ENCODE measurements at places on chromosomes 2 and 18.

DNA sequence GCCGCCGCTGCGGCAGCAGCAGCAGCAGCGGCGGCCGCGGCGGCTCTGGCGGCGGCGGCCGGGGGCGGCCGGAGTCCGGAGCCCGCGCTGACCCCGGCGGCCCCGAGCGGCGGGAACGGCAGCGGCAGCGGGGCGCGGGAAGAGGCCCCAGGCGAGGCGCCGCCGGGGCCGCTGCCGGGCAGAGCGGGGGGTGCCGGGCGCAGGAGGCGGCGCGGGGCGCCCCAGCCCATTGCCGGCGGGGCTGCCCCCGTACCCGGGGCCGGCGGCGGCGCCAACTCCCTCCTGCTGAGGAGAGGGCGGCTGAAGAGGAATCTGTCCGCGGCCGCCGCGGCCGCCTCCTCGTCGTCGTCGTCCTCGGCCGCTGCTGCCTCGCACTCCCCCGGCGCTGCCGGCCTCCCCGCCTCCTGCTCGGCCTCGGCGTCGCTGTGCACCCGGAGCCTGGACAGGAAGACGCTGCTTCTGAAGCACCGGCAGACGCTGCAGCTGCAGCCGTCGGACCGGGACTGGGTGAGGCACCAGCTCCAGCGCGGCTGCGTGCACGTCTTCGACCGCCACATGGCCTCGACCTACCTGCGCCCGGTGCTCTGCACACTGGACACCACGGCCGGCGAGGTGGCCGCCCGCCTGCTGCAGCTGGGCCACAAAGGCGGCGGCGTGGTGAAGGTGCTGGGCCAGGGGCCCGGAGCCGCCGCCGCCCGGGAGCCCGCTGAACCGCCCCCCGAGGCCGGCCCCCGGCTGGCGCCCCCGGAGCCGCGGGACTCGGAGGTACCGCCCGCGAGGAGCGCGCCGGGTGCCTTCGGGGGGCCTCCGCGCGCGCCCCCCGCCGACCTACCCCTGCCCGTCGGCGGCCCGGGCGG, 646 bp downstream of the PHLPP1 start:
- peak; percentile 22 for DNase-seq

- no peak for DNase-seq
Observed at GRCh38 chr2:46336283-46336959, 39.2 kb downstream of the EPAS1 start.

DNA sequence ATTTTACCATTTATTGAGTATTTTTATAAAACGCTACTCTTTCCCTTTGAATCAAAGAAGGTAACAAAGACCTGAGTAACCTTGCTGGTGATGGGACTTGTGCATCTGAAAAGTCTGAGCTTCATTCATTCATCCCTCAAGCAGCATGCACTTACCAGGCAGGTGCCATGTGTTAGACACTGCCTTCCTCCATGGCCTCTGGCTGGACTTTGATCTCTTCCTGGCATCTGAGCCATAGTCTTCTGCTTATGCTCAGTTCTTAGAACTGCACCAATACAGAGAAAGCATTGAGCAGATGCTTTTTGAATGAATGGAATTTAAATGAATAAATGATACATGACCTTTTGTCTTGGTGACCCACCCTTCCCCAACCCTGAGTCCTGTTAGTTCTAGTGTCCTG, 251.4 kb upstream of the COPS8 start:
- no peak for DNase-seq

DNA sequence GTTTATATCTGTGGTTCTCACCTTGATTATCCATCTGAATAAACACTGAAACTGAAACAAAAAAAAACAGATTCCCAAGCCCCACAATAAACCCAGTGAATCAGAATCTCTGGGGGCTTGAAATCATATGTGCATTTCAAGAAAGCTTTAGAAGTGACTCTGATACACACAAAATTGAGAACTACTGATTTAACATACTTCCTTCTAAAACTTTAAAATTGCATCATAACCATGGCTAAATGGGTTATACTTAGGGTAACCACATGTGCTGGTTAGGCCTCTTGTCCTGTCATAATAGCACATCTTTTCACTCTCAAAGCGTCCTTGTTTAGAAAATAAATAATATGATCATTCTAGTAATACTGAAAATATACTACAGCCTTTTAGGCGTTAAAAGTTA, 100.9 kb downstream of the ATAD2B start:
- no peak for DNase-seq

- no peak for DNase-seq
Observed at GRCh38 chr18:24875777-24876176, 415.3 kb downstream of the HRH4 start.

DNA sequence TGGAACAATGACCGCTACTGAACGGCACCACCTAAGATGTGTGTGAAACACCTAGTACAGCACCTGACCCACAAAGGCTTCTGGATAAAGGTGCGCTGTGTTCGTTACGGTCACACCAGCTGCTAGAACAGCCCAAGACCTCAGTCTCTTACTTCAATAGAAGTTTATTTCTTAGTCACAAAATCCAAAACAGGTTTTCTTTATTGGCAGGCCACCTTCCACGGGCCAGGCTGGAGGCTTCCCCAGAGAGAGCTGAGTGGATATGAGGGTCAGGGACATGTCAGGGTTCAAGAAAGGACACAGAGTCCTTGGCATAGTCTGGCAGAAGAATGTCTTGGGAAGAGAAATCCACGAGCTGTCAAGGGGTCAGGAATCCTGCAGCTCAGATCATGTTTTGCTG, 92.2 kb downstream of the COL6A3 start:
- DNase-seq: no peak

GRCh38 chr2:138234265-138234664, 267.3 kb upstream of the SPOPL start:
- DNase-seq: no peak

DNA sequence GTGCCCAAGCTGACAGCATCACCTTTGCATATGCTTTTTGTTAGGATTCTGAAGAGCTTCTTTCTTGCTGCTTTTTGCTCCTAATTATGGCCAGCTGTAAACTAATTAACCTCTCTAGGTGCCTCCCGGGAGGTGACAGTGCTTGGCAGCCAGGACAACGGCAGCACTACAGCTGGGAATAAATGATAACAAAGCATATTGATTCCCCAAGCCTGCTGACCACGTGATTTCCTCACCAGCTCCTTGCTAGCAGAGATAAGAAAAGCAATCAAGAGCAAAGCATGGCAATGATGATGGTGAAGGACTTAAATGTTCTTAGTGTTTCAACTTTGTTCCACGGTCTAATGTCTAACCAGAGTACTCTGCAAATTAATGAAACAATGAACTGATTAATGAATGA, 1074.4 kb upstream of the GYPC start:
- no peak for DNase-seq

GRCh38 chr2:221402072-221402471, 170.0 kb downstream of the EPHA4 start:
- DNase-seq: no peak

DNA sequence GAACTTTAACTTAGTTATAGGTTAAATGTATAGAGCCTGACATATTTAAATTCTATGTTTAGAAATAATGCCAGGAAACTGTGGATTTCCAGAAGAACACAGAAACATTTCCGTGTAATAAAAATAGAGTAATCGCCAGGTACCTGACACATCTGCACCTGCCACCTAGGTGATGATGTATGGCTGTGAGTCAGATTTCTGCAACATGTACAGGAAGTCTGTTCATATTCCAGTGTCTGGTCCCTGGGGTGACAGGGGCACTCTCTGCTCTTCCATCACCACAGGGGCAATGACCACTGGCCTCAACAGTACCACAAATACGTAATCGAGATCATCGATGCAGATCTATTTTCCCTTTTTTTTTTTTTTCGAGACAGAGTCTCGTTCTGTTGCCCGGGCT, 101.1 kb upstream of the LPIN2 start:
- no peak for DNase-seq

- no peak for DNase-seq
Observed at GRCh38 chr2:128501700-128502099, 183.0 kb upstream of the HS6ST1 start.

- no peak for DNase-seq
Observed at GRCh38 chr2:16408331-16409005, 257.2 kb downstream of the CYRIA start.

DNA sequence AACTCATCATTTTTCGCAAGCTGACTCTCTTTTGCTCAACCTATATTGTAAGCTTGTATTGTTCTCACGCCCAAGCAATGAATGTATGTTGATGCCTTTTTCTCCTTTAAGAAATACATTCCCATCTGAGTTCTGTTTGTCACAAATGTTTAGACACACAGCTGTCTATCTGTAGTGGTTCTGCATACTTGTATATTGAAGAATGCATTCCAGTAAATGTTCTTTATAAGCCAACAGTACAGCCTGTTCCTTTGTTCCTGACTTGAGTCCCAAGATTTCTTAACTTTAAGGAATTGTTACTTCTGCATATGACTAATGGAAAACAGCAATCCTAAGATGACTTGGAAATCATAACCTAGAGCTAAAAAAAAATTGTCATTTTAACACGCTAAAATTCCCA, 849.1 kb upstream of the POU3F3 start:
- no peak for DNase-seq

GRCh38 chr2:120230515-120231471, 7.6 kb upstream of the TMEM185B start:
- DNase-seq: no peak

DNA sequence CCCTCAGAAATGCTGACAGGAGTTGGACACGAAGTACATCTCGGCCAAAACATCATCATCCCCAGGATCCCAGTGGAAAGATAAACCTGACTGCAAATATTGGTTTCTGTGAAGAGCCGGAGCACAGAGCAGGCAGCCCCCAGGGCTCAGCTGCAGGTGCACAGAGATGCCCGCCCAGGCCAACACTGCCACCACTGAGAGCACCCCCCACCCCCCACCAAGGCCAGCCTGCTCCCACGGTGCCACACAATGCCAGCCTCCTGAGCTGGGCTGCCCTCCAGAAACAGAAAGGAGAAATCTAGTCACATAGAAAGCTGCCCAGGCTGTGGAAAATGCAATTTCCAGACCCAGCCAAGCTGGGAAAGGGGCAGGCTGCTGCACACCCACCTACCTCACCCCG, 71.7 kb downstream of the GALNT14 start:
- DNase-seq: no peak

- no peak for DNase-seq
Observed at GRCh38 chr2:224004105-224004695, 34.9 kb downstream of the SERPINE2 start.

DNA sequence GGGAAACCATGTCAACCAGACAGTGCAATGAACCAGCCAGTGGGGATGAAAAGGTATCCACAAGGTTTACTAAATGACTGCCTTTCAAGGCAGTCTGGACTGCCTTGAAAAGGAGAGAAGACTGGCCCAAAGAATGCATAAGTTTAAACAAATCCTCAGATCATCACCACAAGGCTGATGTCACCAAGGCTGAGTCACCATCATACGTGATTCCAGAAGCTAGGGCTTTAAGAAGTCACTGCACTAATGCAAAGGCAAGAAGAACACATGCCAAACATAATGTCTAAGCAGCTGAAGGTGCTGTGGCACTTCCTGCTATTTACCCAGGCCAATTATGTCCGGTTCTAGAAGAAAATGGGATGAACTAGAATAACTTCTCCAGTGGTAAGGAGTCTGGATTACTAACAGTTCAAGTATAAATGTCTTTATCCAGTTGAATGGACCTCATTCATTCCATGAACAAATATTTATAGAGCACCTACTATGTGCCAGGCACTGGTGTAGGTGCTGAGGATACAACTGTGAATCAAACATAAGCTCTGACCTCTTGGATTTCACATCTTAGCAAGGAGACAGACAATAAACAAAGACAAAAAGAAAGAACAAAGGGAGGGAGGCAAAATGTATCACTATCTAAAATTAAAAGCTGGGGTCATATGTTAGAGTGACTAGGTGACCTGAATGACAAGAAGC, 37.6 kb upstream of the ONECUT2 start:
- DNase-seq: no peak

DNA sequence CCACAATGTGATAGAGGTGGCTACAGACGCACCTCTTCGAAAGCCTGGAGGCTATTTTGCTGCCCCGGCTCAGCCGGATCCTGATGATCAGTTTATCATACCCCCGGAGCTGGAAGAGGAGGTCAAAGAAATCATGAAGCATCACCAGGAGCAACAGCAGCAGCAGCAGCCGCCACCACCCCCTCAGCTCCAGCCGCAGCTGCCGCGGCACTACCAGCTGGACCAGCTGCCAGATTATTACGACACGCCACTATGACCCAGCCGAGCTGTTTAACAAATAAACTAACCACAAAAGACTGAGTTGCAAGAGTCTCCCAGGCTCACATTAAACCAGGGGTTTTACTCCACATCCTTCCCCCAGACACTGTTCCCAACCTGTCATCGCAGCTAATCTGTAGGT, 263.8 kb downstream of the PHLPP1 start:
- no peak for DNase-seq

- no peak for DNase-seq
Observed at GRCh38 chr18:6734726-6735430, 5.4 kb downstream of the ARHGAP28 start.

DNA sequence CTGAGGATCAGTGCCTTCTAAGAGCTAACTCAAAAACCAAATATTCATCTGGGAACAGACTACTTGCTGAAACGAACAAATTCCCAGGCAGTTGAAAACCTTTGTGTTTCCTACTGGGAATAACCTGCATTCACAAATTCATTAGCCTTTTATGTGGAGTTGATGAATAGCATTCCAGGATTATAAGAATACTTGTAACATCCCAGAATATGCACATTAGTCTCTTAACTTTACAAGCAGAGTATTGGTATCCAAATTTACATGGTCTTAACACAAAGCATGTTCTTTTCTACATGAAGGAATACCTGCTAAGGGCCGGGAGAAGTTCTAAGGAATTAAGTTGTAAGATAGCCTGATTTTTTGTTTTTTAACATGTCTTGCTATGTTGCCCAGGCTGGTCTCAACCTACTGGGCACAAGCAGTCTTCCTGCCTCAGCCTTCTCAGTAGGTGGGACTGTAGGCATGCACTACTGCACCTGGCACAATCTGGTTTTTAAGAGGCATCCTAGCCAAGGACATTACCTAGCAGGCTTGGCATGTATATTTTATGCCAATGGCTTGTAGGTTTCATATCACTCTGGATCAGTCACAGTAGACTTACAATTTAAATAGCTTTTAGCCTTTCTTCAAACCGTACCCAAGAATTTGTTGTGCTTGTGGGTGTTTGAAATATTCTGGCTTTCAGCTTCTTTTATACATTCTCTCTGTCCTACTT, 50.7 kb downstream of the MGAT5 start:
- no peak for DNase-seq

DNA sequence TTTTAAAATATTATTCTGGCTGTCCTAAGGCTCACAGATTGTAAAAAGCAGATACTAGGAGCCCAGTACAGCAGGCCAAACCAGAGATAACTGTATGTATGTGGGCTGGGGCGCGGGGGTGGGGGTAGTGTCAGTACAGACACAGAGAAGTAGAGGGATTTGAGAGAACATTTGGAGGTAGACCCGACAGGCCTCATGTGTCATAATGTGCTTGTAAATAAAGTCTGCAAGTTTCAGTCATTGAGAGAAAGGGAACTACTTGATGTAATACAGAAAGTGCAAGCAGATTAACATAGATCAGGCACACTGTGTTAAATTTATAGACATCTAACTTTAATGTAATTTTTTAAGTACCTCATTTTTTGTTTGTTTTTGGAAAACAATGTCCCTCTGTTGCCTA, 7.4 kb upstream of the POLI start:
- DNase-seq: no peak
